ENCODE measurements at places on chromosomes 7 and 10.
A peak's percentile ranks its signal among the peaks of the same experiment; 100 is the strongest.

DNA sequence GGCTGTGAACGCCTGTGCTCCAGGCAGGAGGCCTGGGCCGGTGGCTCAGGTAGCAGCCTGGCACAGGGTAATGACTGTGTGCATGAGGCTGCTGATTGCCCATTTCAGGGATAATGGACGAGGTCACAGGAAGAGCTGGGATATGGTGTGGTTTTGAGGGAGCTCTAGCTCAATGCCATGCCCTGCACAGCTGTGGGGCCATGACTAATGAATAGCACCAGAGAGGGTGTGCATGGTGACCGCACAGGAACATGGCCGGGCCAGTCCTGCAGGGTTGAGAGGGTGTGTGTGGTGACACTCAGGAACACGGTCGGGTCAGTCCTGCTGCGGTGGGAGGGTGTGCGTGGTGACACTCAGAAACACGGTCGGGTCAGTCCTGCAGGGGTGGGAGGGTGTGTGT lies 21.8 kb downstream of the NKX6-2 start:
- H3K27ac ChIP-seq, result no peak overlapping the region
- no peaks in the 10 kb centered on the region for H3K27me3 ChIP-seq
- H3K4me3 ChIP-seq, result no peak overlapping the region
- H3K36me3 ChIP-seq, result peaks cover 21% of the 10 kb centered on the region
- no peaks in the 10 kb centered on the region for H3K4me1 ChIP-seq

DNA sequence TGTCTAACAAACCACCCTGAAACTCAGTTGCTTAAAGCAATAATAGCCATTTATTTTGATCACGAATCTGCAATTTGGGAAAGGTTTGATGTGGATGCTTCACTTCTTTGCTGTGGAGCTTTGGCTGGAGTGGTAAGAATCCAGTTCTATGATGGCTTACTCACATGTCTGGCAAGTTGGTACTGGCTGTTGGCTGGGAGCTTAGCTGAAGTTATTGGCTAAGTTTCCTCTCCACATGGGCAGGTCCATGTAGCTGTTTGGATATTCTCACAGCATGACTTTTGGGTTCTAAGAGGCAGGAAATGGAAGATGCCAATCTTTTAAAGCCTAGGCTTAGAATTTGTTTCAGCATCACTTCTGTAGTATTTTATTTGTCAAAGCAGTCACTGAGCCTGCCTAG lies 277.6 kb upstream of the NRP1 start:
- no peak overlapping the region for H3K4me3 ChIP-seq
- no peaks in the 10 kb centered on the region for H3K27me3 ChIP-seq
- no peak for DNase-seq
- H3K36me3 ChIP-seq, result no peaks in the 10 kb centered on the region
- no peak overlapping the region for H3K27ac ChIP-seq

GRCh38 chr7:77797734-77798393 lies 370 bp downstream of the TMEM60 start:
- H3K4me3 ChIP-seq, result peak overlapping the region; percentile 97
- no peaks in the 10 kb centered on the region for H3K27me3 ChIP-seq
- DNase-seq, result no peak
- H3K4me1 ChIP-seq, result peaks cover 38% of the 10 kb centered on the region
- no peaks in the 10 kb centered on the region for H3K36me3 ChIP-seq

DNA sequence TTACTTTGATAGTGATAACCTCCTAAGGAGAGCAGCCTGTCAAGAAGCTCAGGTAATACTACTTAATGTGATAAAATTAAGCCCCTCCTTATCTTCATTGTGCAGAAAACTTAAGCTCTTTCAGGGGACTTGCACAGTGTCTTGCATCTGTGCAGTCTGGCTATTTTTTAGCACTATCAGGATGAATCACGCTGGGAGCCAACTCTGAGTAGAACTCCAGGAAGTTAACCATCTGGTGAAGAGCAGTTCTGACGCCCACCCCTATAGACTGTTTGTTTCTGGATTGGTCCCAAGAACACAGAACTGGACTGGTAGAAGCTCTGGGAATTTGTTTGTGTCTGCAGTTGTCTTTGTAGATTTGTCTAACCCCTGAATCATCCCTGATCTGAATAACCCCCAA lies 41.9 kb downstream of the AGK start:
- H3K4me3 ChIP-seq, result no peak overlapping the region
- H3K36me3 ChIP-seq, result peaks cover 20% of the 10 kb centered on the region

- H3K4me3 ChIP-seq, result no peak overlapping the region
- no peaks in the 10 kb centered on the region for H3K27me3 ChIP-seq
Observed at GRCh38 chr7:149776848-149777407, 3.5 kb upstream of the ZNF467 start.

- H3K27me3 ChIP-seq, result no peaks in the 10 kb centered on the region
- peaks cover 10% of the 10 kb centered on the region for H3K36me3 ChIP-seq
- H3K27ac ChIP-seq, result no peak overlapping the region
Observed at GRCh38 chr10:114603948-114604347, 54.1 kb downstream of the ABLIM1 start.

- DNase-seq, result no peak
- H3K27me3 ChIP-seq, result no peaks in the 10 kb centered on the region
- H3K4me1 ChIP-seq, result no peaks in the 10 kb centered on the region
- H3K27ac ChIP-seq, result no peak overlapping the region
Observed at GRCh38 chr10:78512205-78512550, 478.5 kb downstream of the RPS24 start.

GRCh38 chr7:18053177-18053928 lies 25.7 kb upstream of the PRPS1L1 start:
- no peak overlapping the region for H3K4me3 ChIP-seq
- H3K4me1 ChIP-seq, result no peaks in the 10 kb centered on the region
- no peak overlapping the region for H3K27ac ChIP-seq

GRCh38 chr7:155985518-155986250 lies 173.4 kb upstream of the SHH start:
- H3K27ac ChIP-seq, result no peak overlapping the region
- no peak for DNase-seq
- no peak overlapping the region for H3K4me3 ChIP-seq
- H3K27me3 ChIP-seq, result peaks cover under 1% of the 10 kb centered on the region

DNA sequence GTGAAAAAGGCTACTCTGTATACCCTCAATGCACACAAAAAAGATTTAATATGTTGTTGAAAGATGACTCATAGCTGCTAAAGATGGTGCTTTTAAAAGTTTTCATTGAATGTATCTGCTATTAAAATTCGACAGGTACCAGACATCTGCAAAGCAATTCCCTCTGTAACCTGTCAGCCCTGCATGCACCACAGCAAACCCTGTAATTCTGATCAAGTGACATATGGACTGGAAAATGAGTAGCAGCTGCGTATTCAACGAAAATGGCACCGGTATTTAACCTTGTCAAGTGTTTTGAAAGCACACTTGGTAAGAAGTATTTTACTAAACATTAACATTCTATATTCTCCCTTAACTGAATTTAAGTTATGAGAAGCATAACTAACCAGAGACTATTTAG lies 58.2 kb upstream of the PTPRN2 start:
- H3K36me3 ChIP-seq, result peaks cover 52% of the 10 kb centered on the region
- no peak overlapping the region for H3K27ac ChIP-seq
- no peaks in the 10 kb centered on the region for H3K4me1 ChIP-seq
- no peak overlapping the region for H3K4me3 ChIP-seq
- no peak for DNase-seq
- H3K27me3 ChIP-seq, result no peaks in the 10 kb centered on the region

DNA sequence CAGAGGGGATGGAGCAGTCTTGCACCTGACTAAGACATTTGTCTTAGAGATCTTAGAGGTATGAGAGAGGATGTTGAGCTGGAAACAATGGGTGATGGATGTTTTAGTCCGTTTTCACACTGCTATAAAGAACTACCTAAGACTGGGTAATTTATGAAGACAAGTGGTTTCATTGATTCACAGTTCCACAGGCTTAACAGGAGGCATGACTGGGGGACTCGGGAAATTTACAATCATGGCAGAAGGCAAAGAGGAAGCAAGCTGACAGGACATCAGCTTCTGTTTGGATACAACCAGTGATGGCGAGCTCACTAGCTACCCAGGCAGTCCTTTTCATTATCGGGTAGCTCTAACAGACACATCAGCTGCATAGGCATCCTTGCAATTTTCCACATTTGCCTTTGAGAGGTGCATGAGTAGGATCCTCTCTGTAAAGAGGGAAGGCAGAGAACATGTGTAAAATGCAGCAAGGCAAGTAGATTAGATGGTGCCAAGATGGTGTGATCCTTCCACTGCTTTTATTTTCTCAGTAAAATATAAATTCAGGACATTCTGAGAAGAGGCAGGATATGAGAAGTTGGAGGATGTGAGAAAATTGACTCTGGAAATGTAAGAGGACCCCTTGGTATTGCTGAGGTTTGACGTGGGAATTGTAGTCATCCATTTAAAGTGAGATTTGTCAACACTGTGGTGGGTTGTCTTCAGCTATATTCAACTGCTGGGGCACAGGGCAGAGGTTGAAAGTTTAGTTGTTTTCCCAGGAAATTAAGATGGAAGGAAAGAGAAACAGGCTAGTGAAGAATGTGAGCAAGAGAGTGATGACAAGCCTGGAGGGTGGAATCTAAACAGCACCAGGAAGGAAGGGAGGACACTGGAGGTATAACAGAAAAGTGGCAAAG lies 1140.0 kb upstream of the AUTS2 start:
- no peak overlapping the region for H3K4me3 ChIP-seq
- no peak overlapping the region for H3K27ac ChIP-seq
- no peaks in the 10 kb centered on the region for H3K4me1 ChIP-seq
- H3K36me3 ChIP-seq, result no peaks in the 10 kb centered on the region

- DNase-seq, result no peak
- H3K4me1 ChIP-seq, result peaks cover 48% of the 10 kb centered on the region
- H3K4me3 ChIP-seq, result no peak overlapping the region
Observed at GRCh38 chr7:137937202-137937560, 64.7 kb downstream of the CREB3L2 start.

GRCh38 chr10:77582710-77583115 lies 54.9 kb downstream of the KCNMA1 start:
- no peak overlapping the region for H3K4me3 ChIP-seq
- no peaks in the 10 kb centered on the region for H3K36me3 ChIP-seq
- no peak for DNase-seq
- no peaks in the 10 kb centered on the region for H3K4me1 ChIP-seq

- peak overlapping the region; percentile 25 for H3K27ac ChIP-seq
- H3K36me3 ChIP-seq, result no peaks in the 10 kb centered on the region
- H3K4me1 ChIP-seq, result peaks cover 19% of the 10 kb centered on the region
- H3K27me3 ChIP-seq, result no peaks in the 10 kb centered on the region
Observed at GRCh38 chr10:95289921-95290421, 832 bp downstream of the PDLIM1 start.

- H3K4me1 ChIP-seq, result no peaks in the 10 kb centered on the region
- H3K36me3 ChIP-seq, result peaks cover 6% of the 10 kb centered on the region
- DNase-seq, result no peak
- H3K27me3 ChIP-seq, result no peaks in the 10 kb centered on the region
- no peak overlapping the region for H3K27ac ChIP-seq
Observed at GRCh38 chr7:77391230-77391629, 24.9 kb downstream of the GSAP start.

Data from common myeloid progenitor, CD34-positive (primary cell).